ENCODE measurements at places on chromosomes 1 and 21.

- no peak for DNase-seq
- H3K4me3 ChIP-seq = no peak overlapping the region
- no peak overlapping the region for H3K27ac ChIP-seq
- H3K27me3 ChIP-seq = no peaks in the 10 kb centered on the region
- H3K36me3 ChIP-seq = no peaks in the 10 kb centered on the region
These were observed 732.6 kb upstream of the CHRM3 start for GRCh38 chr1:238653693-238654321.

- no peak overlapping the region for H3K4me3 ChIP-seq
- H3K36me3 ChIP-seq = no peaks in the 10 kb centered on the region
- no peaks in the 10 kb centered on the region for H3K4me1 ChIP-seq
- no peak for DNase-seq
- no peaks in the 10 kb centered on the region for H3K27me3 ChIP-seq
These were observed 161.5 kb upstream of the SAMSN1 start for GRCh38 chr21:14707511-14708020.

DNA sequence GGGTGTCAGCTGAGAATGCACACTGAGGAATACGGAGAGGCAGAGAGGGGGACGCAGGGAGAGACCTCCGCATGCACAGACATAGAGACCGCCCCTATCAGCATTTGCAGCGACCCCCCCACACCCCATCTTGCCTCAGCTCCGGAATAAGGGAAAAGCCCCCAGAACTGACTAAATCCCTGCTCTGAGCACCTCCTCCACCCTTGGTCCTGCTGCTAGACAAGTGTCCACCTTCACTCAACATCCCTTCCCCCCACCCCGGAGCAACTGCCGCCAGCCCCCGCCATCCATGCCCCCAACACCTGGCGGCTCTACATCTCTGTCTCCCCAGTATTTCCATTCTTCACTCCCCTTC is 769 bp downstream of the SV2A start:
- H3K4me1 ChIP-seq = peaks cover 11% of the 10 kb centered on the region
- H3K27ac ChIP-seq = no peak overlapping the region
- H3K4me3 ChIP-seq = peak overlapping the region; percentile 61
- H3K27me3 ChIP-seq = no peaks in the 10 kb centered on the region
- H3K36me3 ChIP-seq = no peaks in the 10 kb centered on the region

- no peak overlapping the region for H3K27ac ChIP-seq
- no peaks in the 10 kb centered on the region for H3K4me1 ChIP-seq
- DNase-seq = peak; percentile 57
- H3K27me3 ChIP-seq = no peaks in the 10 kb centered on the region
- H3K36me3 ChIP-seq = no peaks in the 10 kb centered on the region
These were observed 24.4 kb downstream of the OR10R2 start for GRCh38 chr1:158496374-158496773.

- no peaks in the 10 kb centered on the region for H3K27me3 ChIP-seq
- peak; percentile 62 for DNase-seq
- H3K27ac ChIP-seq = no peak overlapping the region
- peaks cover 3% of the 10 kb centered on the region for H3K4me1 ChIP-seq
- peak overlapping the region; percentile 62 for H3K4me3 ChIP-seq
These were observed 768 bp downstream of the EDARADD start for GRCh38 chr1:236394879-236395229.

- DNase-seq = peak; percentile 16
- H3K27me3 ChIP-seq = no peaks in the 10 kb centered on the region
- H3K4me3 ChIP-seq = no peak overlapping the region
- H3K36me3 ChIP-seq = no peaks in the 10 kb centered on the region
- no peak overlapping the region for H3K27ac ChIP-seq
- H3K4me1 ChIP-seq = no peaks in the 10 kb centered on the region
These were observed 522.5 kb downstream of the PTBP2 start for GRCh38 chr1:97243973-97244560.

DNA sequence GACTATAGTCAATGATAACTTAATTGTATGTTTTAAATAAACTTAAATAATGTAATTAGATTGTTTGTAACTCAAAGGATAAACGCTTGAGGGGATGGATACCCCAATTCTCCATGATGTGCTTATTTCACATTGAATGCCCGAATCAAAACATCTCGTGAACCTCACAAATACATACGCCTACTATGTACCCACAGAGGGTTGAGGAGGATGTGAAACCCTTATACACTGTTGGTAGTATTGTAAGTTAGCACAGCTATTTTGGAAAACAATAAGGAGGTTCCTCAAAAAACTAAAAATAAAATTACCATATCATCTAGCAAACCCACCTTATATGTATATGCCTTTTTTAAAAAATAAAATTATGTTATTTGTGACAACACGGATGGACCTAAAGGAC is 198.6 kb downstream of the MRPL39 start:
- H3K27ac ChIP-seq = no peak overlapping the region
- no peak for DNase-seq
- no peaks in the 10 kb centered on the region for H3K36me3 ChIP-seq
- H3K4me3 ChIP-seq = no peak overlapping the region
- no peaks in the 10 kb centered on the region for H3K4me1 ChIP-seq

DNA sequence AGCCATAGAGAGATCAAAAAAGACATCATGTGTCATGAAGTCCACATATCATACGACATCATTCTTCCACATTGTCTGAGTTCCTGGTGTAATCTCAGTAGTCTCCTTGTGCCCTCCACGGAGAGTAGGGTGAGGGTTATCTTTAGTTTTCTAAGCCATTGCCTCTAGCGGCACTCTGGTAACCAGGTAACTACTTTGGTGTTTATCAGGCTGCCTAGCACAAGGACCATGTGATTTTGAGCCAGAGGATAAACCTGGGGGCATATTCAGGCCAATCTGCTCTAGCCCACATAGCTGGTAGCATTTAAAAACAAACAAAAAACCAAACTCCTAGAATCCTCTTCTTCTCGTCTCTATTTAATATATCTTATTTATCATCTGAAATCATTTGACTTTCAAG is 147.4 kb downstream of the GDAP2 start:
- no peaks in the 10 kb centered on the region for H3K27me3 ChIP-seq
- H3K27ac ChIP-seq = no peak overlapping the region
- peak; percentile 74 for DNase-seq
- H3K36me3 ChIP-seq = no peaks in the 10 kb centered on the region
- H3K4me1 ChIP-seq = no peaks in the 10 kb centered on the region
- no peak overlapping the region for H3K4me3 ChIP-seq

- H3K4me1 ChIP-seq = peaks cover 2% of the 10 kb centered on the region
- no peak overlapping the region for H3K4me3 ChIP-seq
- H3K27ac ChIP-seq = no peak overlapping the region
- no peak for DNase-seq
These were observed 1.4 kb downstream of the CITED4 start for GRCh38 chr1:40860706-40861223.

DNA sequence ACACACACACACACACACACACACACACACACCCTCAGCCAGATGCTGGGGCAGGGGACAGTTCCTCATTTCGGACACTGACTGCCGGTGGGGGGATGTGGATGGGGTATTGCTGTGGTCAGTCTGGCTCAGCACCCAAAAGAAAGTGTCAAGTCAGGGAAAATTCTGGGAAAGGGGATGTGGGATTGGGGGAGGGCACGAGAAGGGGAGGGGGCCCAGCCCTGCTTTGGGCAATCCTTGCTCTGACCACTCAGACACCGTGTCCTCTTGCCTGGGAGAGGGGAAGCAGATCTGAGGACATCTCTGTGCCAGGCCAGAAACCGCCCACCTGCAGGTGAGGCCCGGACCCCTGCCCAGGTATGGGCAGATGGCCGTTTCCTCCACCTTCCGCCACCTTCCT is at the start of gene C1QC:
Gene C1QC, plus strand, starts transcription at position 253 of the 400 bp plus-strand sequence. CDS start 391 bp downstream, outside the sequence.
- H3K4me1 ChIP-seq = no peaks in the 10 kb centered on the region
- H3K36me3 ChIP-seq = no peaks in the 10 kb centered on the region
- no peaks in the 10 kb centered on the region for H3K27me3 ChIP-seq
- DNase-seq = no peak
- no peak within 1 kb of the TSS for H3K27ac ChIP-seq

- no peaks in the 10 kb centered on the region for H3K4me1 ChIP-seq
- H3K4me3 ChIP-seq = no peak overlapping the region
- H3K27me3 ChIP-seq = no peaks in the 10 kb centered on the region
- H3K27ac ChIP-seq = no peak overlapping the region
- no peaks in the 10 kb centered on the region for H3K36me3 ChIP-seq
These were observed 184.6 kb upstream of the OLFM3 start for GRCh38 chr1:102181341-102181740.

DNA sequence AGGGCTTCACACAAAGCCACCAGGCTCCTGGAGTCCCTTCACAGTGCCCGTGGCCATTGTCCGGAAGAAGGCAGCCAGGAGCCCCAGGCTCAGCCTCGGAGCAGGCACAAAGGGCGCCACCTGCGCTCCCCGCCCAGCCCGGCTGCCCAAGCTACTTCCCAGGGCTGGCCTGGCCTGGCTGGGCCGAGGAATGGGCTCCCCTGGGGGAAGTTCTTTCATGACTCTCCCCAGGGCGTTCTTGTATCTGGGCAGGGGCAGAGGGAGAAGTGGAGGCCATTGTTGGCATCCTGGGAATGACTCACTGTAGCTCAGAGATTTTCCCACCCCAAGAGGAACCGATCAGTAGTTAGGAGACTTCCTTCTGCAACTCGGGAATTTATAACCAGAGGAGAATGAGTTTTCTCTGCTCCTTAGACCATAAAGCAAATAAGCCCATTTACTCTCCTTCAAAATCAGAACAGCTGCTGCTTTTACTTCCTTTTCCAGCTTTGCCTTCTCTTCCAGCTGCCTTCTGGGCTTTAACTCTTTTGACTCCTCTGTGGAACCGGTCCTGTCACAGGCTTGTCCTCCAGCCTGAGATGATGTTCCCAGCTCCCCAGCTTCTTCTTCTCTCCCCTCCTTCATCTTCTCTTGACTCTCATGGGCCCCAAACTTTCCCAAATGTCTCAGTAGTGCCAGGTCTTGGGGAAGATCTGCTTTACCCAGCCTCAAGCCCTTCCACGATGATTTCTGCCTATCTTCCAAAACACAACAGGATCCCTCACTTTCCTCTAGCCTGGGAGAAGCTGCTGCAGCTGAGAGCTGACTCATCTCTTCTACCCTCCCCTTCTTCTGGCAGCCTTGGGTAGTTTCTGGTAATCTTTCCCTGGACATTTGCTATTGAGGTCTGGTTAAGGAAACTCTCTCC is 118.7 kb upstream of the CD34 start:
- DNase-seq = no peak
- no peak overlapping the region for H3K4me3 ChIP-seq
- H3K4me1 ChIP-seq = no peaks in the 10 kb centered on the region
- no peak overlapping the region for H3K27ac ChIP-seq
- no peaks in the 10 kb centered on the region for H3K27me3 ChIP-seq

DNA sequence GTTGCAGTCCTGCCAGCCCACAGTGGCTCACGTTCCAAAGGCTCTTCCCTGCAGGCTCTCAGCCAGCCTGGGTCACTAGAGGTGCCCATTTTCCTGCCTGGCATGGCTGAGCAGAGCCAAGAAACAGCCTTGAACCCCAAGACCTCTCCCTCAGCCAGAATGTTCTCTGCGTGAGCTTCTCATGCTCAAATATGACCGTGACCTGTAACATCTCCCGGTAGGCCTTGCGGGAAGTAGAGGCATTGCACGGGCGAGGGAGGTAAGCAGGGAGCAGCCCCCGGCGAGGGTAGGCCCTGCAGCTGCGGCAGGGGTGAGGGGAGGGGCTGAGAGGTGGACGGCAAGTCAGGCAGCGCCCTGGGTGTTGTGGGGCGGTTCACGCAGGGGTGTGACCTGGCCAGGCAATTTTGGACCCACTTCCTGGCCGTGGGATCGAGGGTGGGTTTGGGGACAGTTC is 20.0 kb downstream of the RRP1 start:
- H3K27ac ChIP-seq = no peak overlapping the region
- H3K4me3 ChIP-seq = no peak overlapping the region
- H3K27me3 ChIP-seq = no peaks in the 10 kb centered on the region
- no peak for DNase-seq

DNA sequence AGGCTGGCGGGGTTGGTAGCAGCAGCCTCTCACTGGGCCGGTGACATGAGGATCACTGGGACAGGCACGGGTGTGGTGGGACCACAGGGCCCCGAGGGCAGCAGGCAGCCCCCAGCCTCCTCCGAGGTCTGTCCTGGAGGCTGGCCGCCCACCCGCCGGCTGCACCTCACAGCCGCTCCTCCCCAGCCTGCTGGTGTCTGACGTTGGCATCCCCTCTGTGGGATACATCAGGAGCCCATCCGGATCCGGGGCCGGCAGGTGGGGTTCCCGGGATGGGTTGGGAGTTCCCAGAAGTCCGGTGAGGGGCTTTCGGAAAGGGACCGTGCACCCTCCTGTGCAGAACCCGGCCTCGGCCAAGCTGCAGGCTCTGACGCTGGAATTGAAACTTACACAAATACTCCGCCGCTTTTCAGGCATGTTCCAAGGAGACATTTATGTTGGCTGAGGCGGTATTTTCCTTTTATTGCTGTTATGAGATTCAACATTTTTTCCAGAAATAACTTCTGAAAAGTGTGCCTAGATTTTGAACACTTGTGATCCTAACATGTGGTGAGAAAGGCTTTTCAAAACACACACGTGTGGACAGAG is 142.1 kb upstream of the ARHGEF16 start:
- no peak overlapping the region for H3K27ac ChIP-seq
- no peak for DNase-seq
- H3K27me3 ChIP-seq = peaks cover 18% of the 10 kb centered on the region
- no peaks in the 10 kb centered on the region for H3K36me3 ChIP-seq
- H3K4me3 ChIP-seq = no peak overlapping the region
- peaks cover 4% of the 10 kb centered on the region for H3K4me1 ChIP-seq

GRCh38 chr1:62436039-62436465 is 797 bp upstream of the USP1 start:
- no peaks in the 10 kb centered on the region for H3K36me3 ChIP-seq
- no peak for DNase-seq
- H3K27me3 ChIP-seq = no peaks in the 10 kb centered on the region
- H3K4me1 ChIP-seq = peaks cover 4% of the 10 kb centered on the region
- H3K4me3 ChIP-seq = peak overlapping the region; percentile 75

DNA sequence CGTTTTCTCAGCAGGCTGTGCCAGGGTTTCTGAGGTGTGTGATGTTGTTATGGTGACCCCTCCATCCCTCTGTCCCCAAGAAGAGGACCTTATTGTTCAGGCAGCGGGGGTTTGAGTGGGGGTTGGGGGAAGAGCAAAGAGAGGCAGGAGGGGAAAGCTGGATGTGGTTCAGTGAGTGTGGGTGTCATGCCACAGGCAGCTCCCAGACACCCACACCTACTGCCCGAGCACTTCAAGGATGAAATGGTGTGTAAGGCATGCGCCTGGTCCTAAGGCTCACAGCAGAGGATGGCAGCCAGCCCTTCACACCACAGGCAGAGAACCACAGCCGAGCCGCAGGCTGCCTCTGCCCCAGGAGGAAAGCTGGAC is 49.9 kb upstream of the STUM start:
- H3K27ac ChIP-seq = no peak overlapping the region
- H3K4me1 ChIP-seq = no peaks in the 10 kb centered on the region
- no peak overlapping the region for H3K4me3 ChIP-seq
- H3K27me3 ChIP-seq = no peaks in the 10 kb centered on the region

DNA sequence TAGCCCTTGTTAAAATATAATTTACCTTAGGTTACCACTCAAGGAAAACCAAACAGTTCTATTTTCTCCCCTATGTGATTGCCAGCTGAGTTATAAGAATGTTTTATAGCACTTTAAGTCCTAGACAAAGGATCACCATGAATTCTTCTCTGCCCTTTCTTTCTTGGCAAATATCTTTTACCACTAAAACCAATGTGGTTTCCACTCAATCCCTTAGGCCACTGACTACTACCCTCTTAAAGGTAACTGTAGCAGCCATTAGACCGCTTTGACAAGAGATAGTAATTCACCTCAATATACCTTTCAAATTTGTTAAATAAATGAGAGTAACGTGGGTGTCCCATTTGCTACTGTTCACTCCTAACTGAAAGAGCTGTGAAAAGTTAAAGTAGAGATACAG is 307.9 kb upstream of the PRMT6 start:
- H3K27me3 ChIP-seq = no peaks in the 10 kb centered on the region
- DNase-seq = no peak
- H3K4me3 ChIP-seq = no peak overlapping the region

- no peak for DNase-seq
- no peak overlapping the region for H3K4me3 ChIP-seq
- H3K36me3 ChIP-seq = no peaks in the 10 kb centered on the region
- peaks cover 7% of the 10 kb centered on the region for H3K4me1 ChIP-seq
- no peaks in the 10 kb centered on the region for H3K27me3 ChIP-seq
These were observed 35.9 kb downstream of the ST3GAL3 start for GRCh38 chr1:43743206-43743605.
